SK-MEL-5 (cell line): ENCODE measurements at places on chromosomes 12 and 14. TPM values are rescaled to one million over a fixed set of nuclear protein-coding genes. Genes with fewer than 3 reads are reported as not detected.

The C1QL4 gene
- 3.5 and 3.6 TPM in 2 replicates for total RNA-seq

The TMEM106C gene
- 197 and 206 TPM in 2 replicates for total RNA-seq

The NRL gene
- total RNA-seq: 2.5 and 2.6 TPM in 2 replicates

The CIDEB gene
- total RNA-seq: 0.35 and 0.48 TPM in 2 replicates

The VRTN gene
- not detected in 2 replicates for total RNA-seq

The SLCO1B1 gene
- not detected in 2 replicates for total RNA-seq

The GPR132 gene
- not detected in 2 replicates for total RNA-seq

- DNase-seq: no peak
These were observed 274.7 kb downstream of the TTC6 start for GRCh38 chr14:37870170-37870569.

- DNase-seq: peak; percentile 98
These were observed at the start of gene RNF34 for GRCh38 chr12:121399391-121400331. RNF34 (plus strand) TSS chr12:121400118; CDS start chr12:121400213, 95 bp downstream.

GRCh38 chr14:77979666-77980351, 179.9 kb downstream of the ADCK1 start:
- peak; percentile 47 for DNase-seq

GRCh38 chr12:26696048-26696612, 136.9 kb downstream of the ITPR2 start:
- DNase-seq: no peak

DNA sequence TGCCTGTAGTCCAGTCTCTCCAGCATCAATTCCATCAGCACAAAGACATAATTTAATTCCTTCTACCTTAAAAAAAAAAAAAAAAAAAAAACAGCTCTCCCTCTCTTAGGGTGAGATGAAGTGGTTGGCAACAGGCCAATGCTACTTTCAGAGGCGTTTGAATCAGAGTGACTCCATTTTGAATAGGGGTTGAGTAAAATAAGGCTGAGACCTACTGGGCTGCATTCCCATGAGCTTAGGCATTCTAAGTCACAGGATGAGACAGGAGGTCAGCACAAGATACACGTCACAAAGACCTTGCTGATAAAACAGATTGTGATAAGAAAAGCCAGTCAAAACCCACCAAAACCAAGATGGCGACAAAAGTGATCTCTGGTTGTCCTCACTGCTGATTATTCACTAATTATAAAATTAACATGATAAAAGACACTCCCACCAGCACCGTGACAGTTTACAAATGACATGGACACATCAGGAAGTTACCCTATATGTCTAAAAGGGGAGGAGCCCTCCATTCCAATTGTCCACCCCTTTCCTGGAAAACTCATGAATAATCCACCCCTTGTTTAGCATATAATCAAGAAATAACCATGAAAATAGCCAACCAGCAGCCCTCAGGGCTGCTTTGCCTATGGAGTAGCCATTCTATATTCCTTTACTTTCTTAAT, 6.9 kb upstream of the TCL1B start:
- no peak for DNase-seq

- no peak for DNase-seq
These were observed 42.3 kb downstream of the INSM2 start for GRCh38 chr14:35576260-35576659.

DNA sequence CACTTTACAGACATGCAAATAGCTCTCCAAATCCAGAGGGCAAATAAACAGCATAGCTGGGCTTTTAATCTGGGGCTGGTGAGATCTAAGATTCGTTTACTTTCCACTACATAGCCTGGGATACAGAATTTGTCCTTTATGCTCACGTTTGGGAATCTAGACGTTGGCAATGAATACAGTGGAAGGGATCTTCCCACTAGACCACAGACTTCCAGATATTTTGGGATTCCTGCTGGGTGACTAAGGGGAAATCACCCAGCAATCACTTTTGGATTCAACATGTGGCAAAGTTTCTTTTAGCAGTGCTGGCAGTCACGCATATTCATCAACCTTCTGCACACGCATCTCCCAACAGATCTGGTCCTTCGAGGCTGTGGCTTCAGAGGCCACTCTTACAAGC, 23.5 kb downstream of the APPL2 start:
- DNase-seq: no peak

DNA sequence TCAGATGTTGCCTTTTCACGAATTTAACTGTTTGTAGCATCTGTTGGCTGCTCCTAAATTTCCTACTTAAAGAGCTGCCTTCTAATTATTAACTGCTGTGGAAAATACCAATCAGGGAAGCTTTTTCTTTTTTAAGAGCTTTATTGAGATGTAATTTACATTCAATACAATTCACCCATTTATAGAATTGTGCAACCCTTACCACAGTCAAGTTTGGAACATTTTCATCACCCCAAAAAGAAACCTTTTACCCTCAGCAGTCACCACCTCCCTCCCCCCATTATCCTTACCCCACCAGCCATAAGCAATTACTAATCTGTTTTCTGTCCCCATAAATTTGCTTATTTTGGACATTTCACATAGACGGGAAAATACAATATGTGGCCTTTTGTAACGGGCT, 1.4 kb downstream of the PCNX4 start:
- no peak for DNase-seq

DNA sequence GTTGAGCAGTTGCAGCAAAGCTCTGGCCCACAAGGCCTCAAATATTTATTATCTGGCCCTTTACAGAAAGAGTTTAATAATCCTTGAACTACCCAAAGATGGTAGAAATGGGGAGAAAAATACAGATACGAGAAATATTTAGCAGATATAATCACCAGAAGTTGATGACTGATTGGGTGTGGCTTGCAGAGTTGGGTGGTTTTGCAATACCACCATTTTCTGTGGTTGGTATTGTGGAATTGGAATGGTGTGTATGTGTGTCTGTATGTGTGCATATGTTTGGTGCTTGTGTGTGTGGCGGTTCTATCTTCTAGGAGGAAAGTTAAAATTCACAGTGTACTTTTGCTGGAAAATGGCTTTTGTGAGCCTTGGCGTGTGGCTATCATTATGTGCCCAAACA, 85.4 kb upstream of the MANSC4 start:
- no peak for DNase-seq

GRCh38 chr14:74838166-74838565, 37.8 kb downstream of the PROX2 start:
- DNase-seq: no peak

GRCh38 chr12:19792028-19792427, 352.7 kb downstream of the AEBP2 start:
- DNase-seq: no peak

DNA sequence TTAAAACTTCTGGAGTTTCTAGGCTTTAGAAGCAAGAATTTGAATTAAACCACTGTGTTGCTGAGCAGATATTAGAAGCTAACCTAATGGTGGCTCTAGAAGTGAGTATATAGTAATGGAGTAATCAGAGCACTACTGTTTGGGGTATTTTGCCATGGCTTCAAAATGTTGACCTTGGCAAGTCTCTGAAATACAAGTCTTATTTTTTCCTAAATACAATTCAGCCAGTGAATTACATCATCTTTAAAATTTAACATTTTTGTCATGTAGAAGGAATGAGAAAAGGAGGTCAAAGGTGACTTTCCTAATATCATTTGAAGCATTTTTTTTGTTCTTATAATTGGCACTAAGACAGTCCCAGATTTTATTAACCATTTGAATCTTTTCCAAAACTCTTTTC, 25.2 kb downstream of the PMCH start:
- no peak for DNase-seq

- DNase-seq: no peak
These were observed 771.6 kb downstream of the LRFN5 start for GRCh38 chr14:42378274-42378673.

DNA sequence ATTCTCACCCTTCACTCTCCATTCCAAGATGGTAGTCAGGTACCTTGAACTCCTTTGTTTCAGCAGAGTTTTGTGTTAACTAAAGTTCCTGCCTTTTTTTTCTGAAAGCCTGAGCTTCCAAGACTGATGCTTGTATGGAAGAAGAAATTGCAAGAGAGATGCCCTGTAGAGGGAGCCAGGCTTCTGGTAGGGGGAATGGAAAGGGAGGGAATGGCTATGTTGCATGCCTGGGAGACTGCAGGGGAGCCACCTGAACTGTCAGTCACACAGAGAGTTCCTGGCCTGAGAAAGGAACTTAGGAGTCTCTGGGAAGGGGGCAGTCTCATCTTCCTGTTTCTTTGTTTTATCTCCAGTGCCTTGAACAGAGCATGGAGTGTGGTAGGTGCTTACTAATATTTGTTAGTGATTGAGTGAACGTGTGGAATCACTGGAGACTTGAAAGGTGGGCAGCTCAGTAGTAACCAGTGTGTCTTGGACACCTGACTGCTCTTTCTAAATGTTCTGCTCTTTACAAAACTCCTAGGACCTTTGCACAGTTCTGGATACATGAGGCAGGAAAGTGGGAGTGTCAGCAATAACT, 132.2 kb downstream of the ANO4 start:
- peak; percentile 70 for DNase-seq

DNA sequence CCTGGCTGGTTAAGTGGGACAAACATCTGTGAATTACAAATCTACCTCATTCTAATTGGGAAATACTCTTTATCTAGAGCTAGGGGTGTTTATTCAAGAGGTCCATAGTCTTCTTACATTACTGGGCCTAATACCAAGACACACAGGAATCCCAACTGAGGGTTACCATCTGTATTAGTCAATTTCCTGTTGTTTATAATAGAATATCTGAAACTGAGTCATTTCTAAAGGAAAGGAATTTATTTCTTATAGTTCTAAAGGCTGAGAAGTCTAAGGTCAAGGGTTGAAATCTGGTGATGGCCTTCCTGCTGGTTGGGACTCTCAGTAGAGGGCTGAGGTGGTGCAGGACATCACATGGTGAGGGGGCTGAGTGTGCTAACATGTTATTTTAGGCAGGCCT, 36.0 kb downstream of the RTRAF start:
- DNase-seq: no peak

DNA sequence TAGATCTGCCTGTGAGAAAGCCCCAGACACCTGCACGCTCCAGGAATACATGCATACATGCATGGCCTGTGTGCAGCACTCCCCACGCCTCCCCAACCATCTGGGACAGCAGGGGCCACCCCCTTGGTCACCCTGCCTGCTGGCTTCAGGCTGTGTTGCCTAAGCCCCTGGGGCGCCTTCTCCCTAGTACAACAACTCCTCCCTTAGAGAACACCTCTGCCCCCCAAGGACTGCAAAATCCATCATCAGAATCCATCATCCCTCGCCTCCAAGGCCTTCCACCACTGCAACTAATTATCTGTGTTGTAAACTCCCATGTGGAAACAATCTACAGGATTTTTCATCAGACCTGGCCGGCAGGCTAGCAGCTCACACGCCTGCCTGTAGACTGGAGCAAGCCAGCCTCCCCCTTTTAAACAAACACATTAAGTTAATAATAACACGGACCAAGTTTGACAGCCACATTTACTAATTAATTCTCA, 36.8 kb downstream of the ZFP36L1 start:
- DNase-seq: no peak

DNA sequence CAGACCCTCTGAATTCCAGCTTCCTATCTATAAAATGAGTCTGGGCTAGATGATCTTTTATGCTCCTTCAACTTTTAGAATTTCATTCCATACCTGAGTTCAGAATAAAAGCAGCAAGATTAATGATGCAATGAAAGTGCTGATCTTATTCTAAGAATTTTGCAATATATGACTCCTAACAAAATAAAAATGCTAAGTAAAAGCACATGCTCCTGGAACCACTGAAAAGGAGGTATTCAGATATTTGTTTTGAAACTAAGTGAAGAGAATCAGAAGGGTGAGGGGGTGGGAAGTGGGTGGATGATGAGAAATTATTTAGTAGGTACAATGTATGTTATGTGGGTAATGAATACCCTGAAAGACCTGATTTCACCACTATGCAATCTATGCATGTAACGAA, 216.6 kb downstream of the PTPRO start:
- DNase-seq: no peak
